ENCODE measurements at places on chromosomes 13 and 19. TPM values are rescaled to one million over a fixed set of nuclear protein-coding genes. Genes with fewer than 3 reads are reported as not detected.

Gene RUBCNL
- total RNA-seq: 4.4 TPM

DNA sequence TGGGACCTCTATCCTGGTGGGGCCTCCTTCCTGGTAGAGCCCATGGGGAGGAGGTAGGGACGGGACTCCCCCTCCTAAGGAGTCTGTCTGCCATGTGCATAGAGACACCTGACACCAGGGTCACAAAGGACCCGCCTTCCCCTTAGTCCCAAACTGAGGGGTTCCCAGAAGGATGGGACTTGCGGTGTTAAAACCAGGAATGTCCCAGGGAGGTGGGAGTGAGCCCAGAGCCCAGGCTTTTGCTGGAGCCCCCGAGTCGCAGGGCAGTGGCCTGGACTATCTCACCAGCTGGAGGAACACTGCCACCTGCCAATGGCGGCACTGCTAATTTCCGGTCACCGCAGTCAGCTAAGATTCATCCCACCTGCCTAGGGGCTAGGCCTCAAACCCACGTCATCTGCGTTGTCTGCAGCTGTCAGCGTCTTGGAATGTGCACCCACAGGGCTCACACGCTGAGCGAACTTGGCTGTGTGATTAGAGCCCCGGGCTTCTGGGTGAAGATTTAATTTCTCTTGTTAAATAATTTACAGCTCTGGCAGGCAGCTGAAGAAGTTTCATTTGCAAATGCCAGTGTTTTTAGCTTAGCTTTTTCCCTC is 31.9 kb upstream of the ATP11A start:
- H3K4me3 ChIP-seq: no peak overlapping the region
- H3K27me3 ChIP-seq: no peaks in the 10 kb centered on the region
- H3K36me3 ChIP-seq: no peaks in the 10 kb centered on the region
- no peaks in the 10 kb centered on the region for H3K4me1 ChIP-seq

GRCh38 chr13:96492766-96493165 is 402.9 kb downstream of the HS6ST3 start:
- no peaks in the 10 kb centered on the region for H3K4me1 ChIP-seq
- H3K27me3 ChIP-seq: no peaks in the 10 kb centered on the region

Gene PRKACA
- 106 TPM for total RNA-seq

Gene B3GNT8
- 0.30 TPM for total RNA-seq

DNA sequence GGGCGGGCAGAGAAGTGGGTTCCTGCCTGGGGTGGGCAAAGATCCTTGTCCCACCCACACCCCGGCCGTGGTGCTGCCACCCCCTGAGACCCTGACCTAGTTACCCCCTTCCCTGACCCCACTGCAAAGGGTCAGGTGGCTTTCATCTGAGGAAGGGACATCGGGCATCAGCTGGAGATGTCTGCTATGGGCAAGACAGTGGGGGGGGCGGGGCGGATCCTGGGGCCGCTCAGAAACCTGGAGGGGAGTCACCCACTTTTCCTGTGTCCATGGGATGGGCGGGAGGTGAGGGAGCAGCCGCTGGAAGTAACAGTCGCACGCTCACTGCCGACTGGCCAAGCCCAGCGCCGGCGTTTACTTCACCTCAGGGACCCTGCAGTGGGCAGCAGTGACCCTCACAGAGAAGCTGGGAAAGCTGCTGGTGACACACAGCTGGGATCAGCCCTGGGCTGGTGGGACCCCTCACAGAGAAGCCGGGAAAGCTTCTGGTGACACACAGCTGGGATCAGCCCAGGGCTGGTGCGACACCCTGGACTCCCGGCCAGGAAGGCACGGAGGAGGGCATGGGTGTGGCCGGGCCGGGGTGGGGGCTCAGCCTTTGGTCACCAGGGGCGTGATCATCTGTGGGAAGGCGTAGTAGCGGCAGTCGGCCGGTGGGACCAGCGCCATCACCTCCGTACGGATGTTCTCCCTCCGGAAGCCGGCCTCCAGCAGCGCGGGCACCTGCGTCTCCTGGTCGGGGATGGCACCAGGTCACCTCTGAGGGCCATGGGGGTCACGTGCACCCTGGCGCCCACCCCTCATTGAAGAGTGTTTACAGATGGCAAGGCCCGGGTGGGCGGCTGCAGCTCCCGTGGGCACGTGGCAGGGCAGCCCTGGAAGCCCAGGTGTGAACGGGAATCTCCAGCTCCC is 4.3 kb downstream of the GAMT start:
- no peak for DNase-seq
- no peak overlapping the region for H3K27ac ChIP-seq
- no peaks in the 10 kb centered on the region for H3K27me3 ChIP-seq
- peaks cover 10% of the 10 kb centered on the region for H3K4me1 ChIP-seq
- no peak overlapping the region for H3K4me3 ChIP-seq
- H3K36me3 ChIP-seq: no peaks in the 10 kb centered on the region

Gene ZNF626
- 18.1 TPM for total RNA-seq

DNA sequence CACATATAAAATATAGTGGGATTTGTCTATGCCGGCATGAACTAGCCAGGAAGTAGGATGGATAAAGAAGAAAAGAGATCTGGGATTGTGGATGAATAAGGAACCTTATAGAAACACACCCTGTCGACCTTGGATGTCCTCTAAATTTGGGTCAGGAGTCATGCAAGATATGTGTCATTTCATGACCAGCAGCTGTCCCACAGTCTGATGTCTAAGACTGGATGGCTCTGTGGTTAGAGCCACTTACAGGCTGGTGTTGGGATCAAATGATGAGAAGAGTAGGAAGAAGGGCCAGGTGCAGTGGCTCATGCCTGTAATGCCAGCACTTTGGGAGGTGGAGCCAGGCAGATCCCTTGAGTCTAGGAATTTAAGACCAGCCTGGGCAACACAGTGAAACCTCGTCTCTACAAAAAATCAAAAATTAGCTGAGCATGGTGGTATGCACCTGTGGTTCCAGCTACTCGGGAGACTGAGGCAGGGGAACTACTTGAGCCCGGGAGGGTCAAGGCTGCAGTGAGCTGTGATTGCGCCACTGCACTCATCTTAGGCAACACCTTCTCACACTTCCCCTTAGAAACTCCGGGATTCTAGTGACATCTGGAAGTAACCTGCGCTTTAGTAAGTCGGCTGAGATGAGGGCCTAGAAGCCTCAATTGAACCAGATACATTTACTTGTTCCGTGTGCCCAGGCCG is 30.8 kb downstream of the TMED1 start:
- DNase-seq: no peak
- no peak overlapping the region for H3K4me3 ChIP-seq
- H3K27me3 ChIP-seq: no peaks in the 10 kb centered on the region
- H3K36me3 ChIP-seq: peaks cover 66% of the 10 kb centered on the region
- H3K27ac ChIP-seq: no peak overlapping the region
